ENCODE measurements at places on chromosomes 1 and 21. TPM values are rescaled to one million over a fixed set of nuclear protein-coding genes. Genes with fewer than 3 reads are reported as not detected.

GRCh38 chr1:24139841-24140425, 3.0 kb downstream of the IL22RA1 start:
- no peak for DNase-seq

ECM1 gene
- total RNA-seq, result 13.1 TPM

GRCh38 chr1:111392460-111392945, 35.0 kb downstream of the OVGP1 start:
- DNase-seq, result no peak

GRCh38 chr1:228742281-228742860, 7.1 kb downstream of the RHOU start:
- no peak for DNase-seq

C1orf94 gene
- total RNA-seq, result not detected

GRCh38 chr1:93722081-93723031, 40.7 kb upstream of the BCAR3 start:
- no peak for DNase-seq

PLA2G2D gene
- not detected for total RNA-seq

Data from epithelial cell of proximal tubule (primary cell).